ENCODE measurements at places on chromosomes 12 and 14. TPM values are rescaled to one million over a fixed set of nuclear protein-coding genes. Genes with fewer than 3 reads are reported as not detected.

Gene ADAMTS20
- total RNA-seq = not detected

DNA sequence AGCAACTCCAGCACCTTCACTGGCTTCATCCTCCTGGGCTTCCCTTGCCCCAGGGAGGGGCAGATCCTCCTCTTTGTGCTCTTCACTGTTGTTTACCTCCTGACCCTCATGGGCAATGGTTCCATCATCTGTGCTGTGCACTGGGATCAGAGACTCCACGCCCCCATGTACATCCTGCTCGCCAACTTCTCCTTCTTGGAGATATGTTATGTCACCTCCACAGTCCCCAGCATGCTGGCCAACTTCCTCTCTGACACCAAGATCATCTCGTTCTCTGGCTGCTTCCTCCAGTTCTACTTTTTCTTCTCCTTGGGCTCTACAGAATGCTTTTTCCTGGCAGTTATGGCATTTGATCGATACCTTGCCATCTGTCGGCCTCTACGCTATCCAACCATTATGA is 6.8 kb downstream of the OR11G2 start:
- no peak for DNase-seq

DNA sequence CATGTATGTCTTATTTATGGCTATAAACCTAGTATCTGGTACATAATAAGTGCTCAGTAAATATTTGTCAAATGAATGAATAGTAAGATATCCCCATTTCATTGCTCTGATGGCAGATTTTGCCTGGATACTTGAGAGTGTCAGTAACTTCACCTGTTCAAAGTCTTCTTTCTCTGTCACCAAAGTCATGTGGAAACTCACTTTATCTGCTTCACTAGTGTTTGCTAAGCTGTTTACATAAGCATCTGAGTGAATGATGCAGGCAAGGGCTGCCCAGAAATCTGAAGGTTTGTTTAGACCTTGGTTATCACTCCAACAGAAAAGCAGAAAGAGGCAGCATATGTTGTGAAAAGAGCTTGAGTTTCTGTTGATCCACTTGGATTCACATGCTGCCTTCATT is 4.3 kb downstream of the OR4E1 start:
- no peak for DNase-seq

GRCh38 chr14:35696575-35696974 is 112.5 kb downstream of the RALGAPA1 start:
- no peak for DNase-seq

Data from RPMI7951 (cell line).